ENCODE measurements at places on chromosomes 2 and 18.

DNA sequence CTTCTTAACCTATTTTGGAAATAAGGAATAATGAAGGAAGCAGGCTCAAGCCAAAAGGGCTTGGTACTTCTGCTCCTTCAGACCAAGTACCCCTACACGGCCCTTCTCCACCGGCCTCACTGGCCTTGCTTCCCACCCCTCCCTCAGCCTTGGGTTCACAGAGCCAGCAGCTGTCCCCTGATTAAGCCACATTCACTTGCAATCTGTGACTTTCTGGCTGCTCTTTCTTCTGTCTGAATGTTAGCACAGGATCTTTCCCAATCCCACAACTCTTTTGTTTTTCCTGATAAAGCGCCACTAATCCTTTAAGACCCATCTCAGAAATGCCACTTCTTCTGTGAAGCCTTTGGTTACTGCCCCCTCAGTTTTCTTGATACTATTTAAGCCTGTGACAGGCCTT lies 52.4 kb downstream of the REEP1 start:
- DNase-seq = no peak

DNA sequence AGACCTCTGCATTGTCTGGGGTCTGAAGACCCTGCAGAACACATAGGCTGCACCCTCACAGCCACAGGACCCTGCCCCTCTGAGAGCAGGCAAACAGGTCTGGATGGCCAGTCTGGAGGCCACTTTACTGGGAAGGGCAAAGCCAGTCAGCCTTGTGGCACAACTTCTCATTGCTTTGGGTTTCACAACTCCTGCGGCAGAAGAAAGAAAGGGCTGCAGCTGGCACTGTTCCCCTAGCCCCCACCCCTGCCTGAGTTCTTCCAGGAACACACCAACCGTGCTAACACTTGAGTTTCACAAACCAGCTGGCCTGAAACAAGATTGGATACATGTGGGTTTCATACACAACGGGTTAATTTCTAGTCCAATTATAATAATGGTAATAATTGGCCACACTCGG lies 276.5 kb upstream of the MGAT5 start:
- DNase-seq = no peak

GRCh38 chr2:120622886-120623753 lies 112.5 kb upstream of the GLI2 start:
- no peak for DNase-seq

DNA sequence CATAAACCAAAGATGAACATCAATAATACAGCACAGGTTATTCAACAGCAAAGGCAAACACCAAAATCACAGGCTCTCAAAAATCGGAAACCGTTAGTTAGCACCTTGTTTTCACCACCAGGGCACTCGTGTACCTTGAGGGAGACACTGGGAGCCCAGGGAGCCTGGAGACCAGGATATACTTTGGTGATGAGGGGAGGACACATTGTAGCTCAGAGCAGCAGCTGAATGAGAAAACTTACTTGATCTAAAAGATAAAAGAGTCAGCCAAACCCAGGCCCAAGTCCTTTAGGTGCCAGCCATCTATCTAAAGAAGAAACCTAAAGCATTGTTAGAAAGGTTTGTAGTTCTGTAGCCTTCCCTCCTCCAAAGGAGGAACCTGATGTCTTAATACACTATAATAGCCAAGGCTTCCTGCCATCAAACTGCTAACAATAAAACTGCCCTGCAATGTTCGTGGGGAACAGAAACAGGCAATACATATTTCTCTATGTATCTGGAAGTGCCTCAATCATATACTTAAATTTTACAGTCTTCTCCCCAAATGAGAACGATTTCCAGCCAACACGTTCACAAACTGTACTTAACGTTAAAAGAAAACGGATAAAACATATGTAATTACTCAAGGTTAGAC lies 19.3 kb downstream of the BCL11A start:
- DNase-seq = no peak

DNA sequence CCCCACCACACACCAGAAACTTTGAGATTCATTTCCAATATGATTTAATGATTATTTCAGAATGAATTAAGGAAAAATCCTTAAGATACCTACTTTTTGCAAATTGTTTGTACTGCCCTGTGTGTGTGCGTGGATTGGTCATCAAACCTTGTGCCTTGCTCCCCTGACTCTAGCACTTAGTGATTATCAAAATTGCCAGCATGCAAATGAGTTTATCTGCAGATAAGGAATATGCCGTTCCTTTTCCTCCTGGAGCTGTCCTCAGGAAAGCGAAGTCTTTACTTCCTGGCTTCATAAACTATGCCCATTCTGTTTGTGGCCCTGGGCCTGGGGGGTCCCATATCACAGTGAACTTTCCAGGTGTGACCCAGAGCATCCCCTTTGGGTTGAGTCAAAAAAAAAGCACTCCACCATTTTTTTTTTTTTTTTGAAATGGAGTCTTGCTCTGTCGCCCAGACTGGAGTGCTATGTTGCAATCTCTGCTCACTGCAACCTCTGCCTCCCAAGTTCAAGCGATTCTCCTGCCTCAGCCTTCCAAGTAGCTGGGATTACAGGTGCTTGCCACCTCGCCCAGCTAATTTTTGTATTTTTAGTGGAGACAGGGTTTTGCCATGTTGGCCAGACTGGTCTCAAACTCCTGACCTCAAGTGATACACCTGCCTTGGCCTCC lies 11.4 kb downstream of the CHMP1B start:
- no peak for DNase-seq

GRCh38 chr2:121583555-121583954 lies 52.9 kb downstream of the RNU4ATAC start:
- DNase-seq = no peak

GRCh38 chr2:57760381-57760801 lies 286.2 kb upstream of the VRK2 start:
- DNase-seq = no peak

- no peak for DNase-seq
Observed at GRCh38 chr2:83160571-83160970, 1298.5 kb downstream of the SUCLG1 start.

- DNase-seq = no peak
Observed at GRCh38 chr18:56662502-56662901, 11.3 kb downstream of the WDR7 start.

GRCh38 chr2:123371535-123371934 lies 653.6 kb upstream of the CNTNAP5 start:
- DNase-seq = no peak

GRCh38 chr2:224058048-224058775 lies 19.1 kb upstream of the SERPINE2 start:
- no peak for DNase-seq

DNA sequence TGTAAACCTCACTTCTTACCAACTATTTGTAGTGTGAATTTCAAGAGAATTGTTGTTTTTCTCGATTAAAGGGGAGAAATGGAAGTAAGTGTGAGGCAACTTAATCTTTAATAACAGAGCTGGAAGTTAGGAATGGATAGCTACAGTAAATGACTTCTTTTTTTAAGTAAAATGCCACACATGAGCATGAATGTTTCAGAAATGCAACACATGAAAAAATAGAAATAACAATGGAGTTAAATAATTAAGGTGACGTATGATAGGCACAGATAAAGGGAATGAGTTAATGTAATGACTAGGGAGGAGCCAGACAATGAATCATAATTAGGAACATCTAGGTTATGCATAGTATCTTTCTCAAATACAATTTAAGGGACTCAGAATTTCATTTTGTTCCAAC lies 3.4 kb downstream of the REL start:
- no peak for DNase-seq

DNA sequence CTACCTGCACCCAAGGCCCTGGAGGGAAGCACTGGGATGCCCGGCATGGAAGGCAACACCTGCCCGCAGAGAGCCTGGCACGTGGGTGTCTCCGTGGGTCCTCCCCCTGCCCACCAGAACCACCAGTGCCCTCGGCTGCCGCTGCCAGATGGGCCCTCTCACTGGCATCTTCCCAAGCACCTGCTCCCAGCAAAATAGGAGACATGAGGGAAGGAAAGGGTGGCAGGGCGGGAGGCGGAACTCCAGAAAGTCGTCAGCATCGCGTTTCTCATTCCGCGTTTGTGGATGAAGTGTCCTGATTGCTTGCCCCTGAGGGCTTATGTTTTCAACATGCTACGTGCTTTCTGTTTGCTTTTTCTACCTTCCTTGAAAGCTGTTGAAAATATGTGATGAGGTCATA lies 8.8 kb upstream of the SNTG2 start:
- DNase-seq = no peak

DNA sequence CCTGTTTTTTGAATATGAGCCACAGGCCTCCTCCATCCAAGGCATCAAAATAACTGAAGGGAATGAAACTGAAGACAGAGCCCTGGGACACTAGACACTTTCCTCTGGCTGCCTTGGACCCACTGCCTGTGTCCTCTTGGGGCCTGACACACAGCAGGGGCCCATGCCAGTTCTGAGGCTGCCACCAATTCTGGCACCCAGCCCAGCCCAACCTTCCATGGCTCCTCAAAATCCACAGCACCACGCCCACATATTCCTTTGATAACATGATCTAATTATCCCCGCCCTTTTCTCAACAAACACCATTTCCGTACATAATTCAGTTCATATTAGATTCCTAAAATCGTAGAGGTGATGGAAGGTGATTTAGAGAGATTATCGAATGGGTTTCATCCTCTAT lies 64.2 kb downstream of the EMX1 start:
- DNase-seq = no peak

- no peak for DNase-seq
Observed at GRCh38 chr2:234674781-234675201, 177.9 kb upstream of the ARL4C start.

DNA sequence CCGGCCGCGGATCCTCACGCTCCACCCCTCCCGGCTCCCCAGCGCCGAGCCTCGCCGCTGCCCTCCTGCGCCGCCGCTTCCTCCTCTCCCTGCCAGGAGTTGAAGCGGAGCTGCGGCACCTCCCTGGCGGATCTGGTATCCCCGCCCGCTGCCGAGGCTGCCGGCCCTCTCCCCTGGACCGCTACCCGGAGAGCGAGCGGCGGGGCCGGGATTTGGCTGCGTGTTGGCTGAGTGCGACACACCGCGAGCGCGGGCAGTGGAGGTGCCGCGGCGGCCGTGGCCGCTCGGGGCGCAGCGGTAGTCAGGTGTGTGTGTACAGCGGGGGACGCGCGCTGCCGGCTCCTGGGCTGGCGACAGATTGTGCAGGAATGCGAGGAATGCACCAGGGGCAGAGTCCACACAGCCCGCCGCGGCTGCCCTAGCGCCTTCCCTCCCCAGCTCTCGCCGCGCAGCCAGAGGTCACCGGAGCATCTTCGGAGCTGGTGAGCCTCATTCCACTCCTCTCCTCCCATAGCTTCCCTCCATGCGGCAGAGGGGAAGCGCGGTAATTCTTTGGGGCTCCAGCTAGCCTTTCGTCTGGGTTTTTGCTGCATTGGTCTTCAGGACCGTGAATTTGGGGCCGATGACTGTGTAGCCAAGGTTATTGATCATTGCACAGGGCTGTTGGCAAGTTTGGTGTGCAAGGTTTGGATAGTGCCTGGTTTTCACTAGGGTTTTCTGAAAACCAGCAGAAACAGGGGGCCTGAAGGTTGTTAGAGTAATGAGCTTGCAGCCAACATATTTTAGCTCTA lies 1.3 kb downstream of the PKP4 start:
- DNase-seq = peak; percentile 74

- DNase-seq = no peak
Observed at GRCh38 chr2:233256048-233256447, 4.6 kb downstream of the ATG16L1 start.
